Activated CD8-positive, alpha-beta T cell treated with anti-CD3 and anti-CD28 coated beads for 36 hours (primary cell): ENCODE measurements at places on chromosomes 5 and 9.

DNA sequence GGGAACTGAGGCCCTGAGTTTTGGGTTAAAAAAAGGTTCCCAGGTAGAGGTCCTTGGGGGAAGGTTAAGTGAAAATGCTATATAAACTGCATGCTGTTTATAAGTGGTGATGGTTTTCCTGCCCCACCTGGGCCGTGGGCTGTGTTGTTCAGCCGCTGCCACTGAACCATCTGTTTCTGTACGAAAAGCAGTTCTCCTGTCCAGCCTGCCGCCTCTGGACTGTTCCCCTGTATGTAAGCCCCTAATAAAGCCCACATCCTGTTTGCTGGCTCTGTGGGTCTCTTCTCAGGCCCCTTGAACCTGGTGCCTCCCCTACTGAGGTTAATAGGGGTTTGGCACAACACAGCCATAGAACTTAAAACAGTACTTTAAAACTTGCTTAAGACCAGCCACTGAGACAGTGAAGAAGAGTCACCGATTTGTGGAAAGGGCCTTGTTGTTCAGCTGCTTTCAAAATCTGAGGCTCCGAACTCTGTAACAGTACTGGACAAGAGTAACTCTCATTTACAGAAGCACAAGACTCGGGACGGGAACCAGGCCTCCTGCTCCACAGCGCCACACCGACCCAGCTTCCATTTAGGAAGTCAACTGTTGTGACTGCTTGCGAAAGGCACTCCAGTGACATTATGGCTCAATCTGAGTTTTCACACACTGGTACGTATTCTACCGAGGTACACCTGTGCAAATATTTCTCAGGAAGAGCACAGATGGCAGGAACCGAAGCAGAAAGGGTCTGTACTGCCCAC lies 192.5 kb downstream of the CDK5RAP2 start:
- no peak for DNase-seq
- H3K27me3 ChIP-seq = no peaks in the 10 kb centered on the region
- no peak overlapping the region for H3K4me3 ChIP-seq
- H3K4me1 ChIP-seq = no peaks in the 10 kb centered on the region

DNA sequence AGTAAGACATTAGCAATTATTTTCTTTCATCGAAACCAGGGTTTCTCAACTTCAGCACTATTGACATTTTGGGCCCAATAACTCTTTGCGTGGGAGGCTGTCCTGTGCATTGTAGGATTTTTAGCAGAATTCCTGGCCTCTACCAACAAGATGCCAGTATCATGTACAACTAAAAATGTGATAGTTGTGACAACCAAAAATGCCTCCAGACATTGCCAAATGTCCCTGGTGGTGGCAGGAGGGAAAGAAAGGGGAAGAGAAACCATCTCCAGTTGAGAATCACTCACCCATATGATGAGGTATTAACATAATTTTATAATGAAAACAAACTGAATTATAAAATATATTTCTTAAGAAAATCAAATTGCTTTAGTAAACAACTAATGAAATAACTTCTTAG lies 406.1 kb downstream of the RAB3C start:
- peaks cover 57% of the 10 kb centered on the region for H3K36me3 ChIP-seq
- DNase-seq = no peak
- H3K27me3 ChIP-seq = no peaks in the 10 kb centered on the region
- H3K27ac ChIP-seq = no peak overlapping the region
- no peak overlapping the region for H3K4me3 ChIP-seq

DNA sequence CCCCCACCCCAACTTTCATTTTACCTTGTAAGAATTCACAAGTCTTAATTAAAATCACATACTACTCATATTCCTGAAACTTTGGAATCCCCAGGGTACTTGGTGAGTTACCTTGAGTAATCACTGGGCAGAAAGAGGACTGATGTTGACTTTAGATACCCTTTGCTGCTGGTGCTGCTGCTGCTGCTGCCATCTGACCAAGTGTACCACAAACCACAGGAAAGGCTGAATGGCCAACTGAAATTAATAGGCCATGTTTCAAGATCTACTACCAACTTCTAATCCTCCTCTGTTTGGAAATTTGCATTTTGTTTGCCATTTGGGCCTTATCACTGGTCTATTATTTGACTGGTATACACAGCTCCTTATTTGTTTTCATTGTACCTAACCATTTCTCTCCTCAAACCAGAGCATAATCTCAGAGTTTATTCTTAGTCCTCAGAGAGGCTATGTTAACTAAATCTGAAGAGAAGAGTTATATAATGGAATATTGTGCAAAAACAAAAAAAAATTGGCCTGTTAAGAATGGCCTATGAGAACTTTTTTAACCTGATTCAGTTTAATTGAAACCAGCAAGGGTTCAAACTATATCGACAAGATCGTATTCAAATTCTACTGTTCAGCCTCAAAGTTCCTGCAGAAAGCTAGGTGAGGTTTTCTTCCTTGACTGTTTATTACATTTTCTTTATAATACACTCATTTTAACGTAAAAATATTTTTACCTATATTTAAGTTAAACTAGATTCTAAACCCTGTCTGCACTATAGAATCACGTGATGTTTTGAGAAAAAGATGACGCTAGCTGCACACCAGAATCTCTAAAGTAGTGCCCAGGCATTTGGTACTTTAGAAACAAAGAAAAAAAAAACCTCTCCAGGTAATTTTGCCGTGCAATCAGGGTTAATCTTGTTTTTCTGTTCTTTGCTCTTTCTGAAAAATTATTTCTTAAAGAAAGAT lies 13.1 kb downstream of the SELENOP start:
- H3K27ac ChIP-seq = no peak overlapping the region
- peaks cover 15% of the 10 kb centered on the region for H3K36me3 ChIP-seq
- H3K4me3 ChIP-seq = no peak overlapping the region
- no peak for DNase-seq
- H3K27me3 ChIP-seq = no peaks in the 10 kb centered on the region
- no peaks in the 10 kb centered on the region for H3K4me1 ChIP-seq

- H3K27me3 ChIP-seq = no peaks in the 10 kb centered on the region
- H3K4me3 ChIP-seq = no peak overlapping the region
- H3K27ac ChIP-seq = no peak overlapping the region
- peaks cover 8% of the 10 kb centered on the region for H3K36me3 ChIP-seq
- DNase-seq = no peak
- no peaks in the 10 kb centered on the region for H3K4me1 ChIP-seq
Measured at GRCh38 chr9:27539479-27540441, 10.1 kb upstream of the MOB3B start.
